ENCODE measurements at places on chromosomes 6 and 20.

DNA sequence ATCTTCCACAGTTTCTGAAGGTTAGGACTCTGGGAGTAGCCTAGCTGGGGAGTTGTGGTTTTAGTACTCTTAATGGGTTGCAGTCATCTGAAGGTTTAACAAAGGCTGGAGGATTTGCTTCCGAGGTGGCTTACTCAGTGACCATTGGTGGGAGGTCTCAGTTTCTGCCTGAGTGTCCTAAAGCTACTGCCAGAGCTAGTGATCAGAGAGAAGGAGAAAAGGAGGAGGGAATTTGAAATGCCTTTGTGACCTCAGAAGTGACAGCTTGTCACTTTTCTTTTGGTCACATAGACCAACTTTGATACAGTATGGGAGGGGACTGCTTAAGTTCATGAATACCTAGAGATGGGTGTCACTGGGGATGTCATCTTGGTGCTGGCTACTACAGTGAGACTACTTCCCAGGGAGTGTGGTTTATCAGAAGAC, 41.3 kb downstream of the NCOA3 start:
- no peak for DNase-seq

DNA sequence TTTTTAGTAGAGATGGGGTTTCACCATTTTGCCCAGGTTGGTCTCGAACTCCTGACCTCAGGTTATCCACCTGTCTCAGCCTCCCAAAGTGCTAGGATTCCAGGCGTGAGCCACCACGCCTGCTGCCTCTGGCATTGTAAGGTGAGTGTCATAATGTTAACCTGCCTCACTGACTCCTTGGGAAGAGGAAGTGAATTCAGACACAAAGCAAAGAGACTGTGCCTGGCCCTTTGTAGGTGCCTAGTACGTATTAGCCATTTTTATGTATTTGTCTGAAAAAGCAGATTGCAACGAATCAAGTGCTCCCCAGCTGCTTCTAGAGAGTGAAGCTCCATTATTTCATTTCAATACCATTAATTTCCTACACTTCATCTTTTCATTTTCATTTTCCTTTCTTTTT, 260.5 kb downstream of the SAMD5 start:
- no peak for DNase-seq

- no peak for DNase-seq
Observed at GRCh38 chr20:62381202-62381797, 5.6 kb upstream of the RPS21 start.

GRCh38 chr6:131381709-131382093, 191.3 kb upstream of the ARG1 start:
- DNase-seq: no peak

GRCh38 chr20:5835321-5835821, 85.2 kb downstream of the SHLD1 start:
- DNase-seq: peak; percentile 1

- DNase-seq: no peak
Observed at GRCh38 chr6:49553384-49553783, 2.9 kb downstream of the C6orf141 start.

DNA sequence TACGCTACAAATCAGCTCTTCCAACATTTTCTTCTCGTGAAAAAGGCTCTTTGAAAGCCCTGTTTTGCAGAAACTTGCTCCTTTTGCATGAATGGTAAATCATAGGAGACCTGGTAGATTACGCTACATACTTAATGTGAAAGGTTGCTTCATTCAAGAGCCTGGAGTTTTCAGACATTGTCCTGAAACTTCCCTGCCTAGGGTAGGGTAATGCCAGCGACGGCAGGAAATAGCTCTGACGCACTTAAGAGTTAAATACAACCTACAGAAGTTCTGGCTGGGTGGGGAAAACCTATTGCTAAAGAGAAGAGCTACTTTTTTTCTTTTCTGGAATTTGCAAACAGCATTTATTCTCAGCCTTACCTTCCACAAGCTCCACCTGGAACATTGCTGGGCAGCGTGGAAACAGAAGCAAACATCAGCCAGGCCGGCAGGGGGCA, 144.5 kb downstream of the LPA start:
- DNase-seq: no peak

GRCh38 chr6:57173056-57173885, 1.1 kb downstream of the BAG2 start:
- DNase-seq: peak; percentile 22

DNA sequence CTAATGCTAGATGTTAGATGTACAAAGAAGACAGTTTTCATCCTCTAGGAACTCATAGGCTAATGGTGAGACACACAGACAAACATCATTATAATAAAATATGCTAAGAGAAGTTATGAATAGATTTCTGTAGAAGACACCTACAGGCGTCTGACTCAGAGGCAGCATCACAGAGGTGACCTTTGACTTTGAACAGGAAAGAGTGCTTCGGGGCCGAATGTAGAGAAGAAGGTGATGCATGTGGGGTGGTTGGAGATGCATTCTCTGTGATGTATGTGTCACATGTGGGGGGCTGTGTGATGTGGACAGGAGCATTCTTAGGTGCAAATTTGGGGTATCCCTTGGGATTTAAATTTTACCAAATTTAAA, 6.8 kb downstream of the GUCA1A start:
- DNase-seq: no peak

GRCh38 chr6:32825966-32826365, 9.2 kb upstream of the HLA-DOB start:
- no peak for DNase-seq

- DNase-seq: no peak
Observed at GRCh38 chr6:138493413-138493812, 5.9 kb downstream of the NHSL1 start.

DNA sequence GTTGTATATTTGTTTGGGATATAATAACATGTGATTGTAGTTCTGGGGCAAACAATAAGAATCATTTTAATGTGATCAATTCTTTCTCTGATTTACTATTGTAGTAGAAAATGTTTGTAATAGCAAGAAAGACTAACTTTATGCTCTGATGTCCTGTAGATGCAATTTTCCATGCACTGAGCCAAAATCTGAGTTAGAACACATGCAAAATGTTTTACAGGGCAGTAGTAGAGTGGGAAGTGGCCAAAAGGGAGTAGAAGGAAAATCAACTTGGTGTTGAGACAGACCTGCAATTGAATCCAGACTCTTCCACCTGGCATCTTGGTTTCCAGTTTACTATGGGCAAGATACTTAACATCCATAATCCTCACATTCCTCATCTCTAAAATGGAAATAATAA, 93.5 kb upstream of the BMP5 start:
- DNase-seq: no peak

- DNase-seq: no peak
Observed at GRCh38 chr20:50536333-50536732, 26.1 kb downstream of the PTPN1 start.

DNA sequence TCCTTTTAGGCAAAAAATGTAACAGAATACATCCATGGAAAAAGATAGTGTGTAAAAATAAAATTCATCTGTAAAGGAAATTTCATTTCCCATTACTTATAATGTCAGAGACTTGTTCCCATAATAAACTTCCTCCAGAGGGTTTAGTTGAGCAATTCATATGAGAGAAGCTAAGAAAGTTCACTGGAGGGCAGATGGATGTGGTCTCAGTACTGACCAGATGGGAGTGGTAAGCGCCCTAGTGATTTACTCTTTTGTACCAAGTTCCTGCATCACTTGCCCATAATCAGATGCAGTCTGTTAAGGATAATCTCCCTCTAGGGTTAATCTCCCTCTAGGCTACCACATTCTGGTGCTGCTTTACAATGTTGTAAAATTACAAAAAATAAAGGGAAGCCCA, 61.7 kb downstream of the ESF1 start:
- no peak for DNase-seq

GRCh38 chr20:17225851-17226409, 910 bp upstream of the PCSK2 start:
- DNase-seq: no peak

- DNase-seq: no peak
Observed at GRCh38 chr6:14681699-14682487, 564.0 kb upstream of the JARID2 start.

GRCh38 chr6:111605100-111605751, 452 bp downstream of the TRAF3IP2 start:
- DNase-seq: peak; percentile 11

GRCh38 chr6:44022671-44023352, 104.4 kb downstream of the MRPL14 start:
- no peak for DNase-seq

- DNase-seq: no peak
Observed at GRCh38 chr6:3400162-3400561, 56.7 kb downstream of the SLC22A23 start.

GRCh38 chr6:16758163-16758975, 2.9 kb downstream of the ATXN1 start:
- no peak for DNase-seq

DNA sequence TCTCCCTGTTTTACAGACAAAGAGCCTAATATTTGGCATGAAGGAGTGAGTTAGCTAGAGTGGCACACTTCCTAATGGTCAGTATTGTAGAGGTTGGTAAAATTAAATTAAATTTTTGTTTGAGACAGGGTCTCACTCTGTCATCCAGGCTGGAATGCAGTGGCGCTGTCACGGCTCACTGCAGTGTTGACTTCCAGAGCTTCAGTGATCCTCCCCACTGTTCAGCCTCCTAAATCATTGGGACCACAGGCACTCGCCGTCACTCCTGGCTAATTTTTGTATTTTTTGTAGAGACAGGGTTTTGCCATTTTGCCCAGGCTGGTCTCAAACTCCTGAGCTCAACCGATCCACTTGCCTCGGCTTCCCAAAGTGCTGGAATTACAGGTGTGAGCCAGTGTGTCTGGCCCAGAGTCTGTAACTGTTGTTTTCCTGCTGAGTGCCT, 70.9 kb downstream of the SCAND1 start:
- DNase-seq: no peak

- no peak for DNase-seq
Observed at GRCh38 chr6:75213112-75213511, 7.3 kb upstream of the COL12A1 start.

DNA sequence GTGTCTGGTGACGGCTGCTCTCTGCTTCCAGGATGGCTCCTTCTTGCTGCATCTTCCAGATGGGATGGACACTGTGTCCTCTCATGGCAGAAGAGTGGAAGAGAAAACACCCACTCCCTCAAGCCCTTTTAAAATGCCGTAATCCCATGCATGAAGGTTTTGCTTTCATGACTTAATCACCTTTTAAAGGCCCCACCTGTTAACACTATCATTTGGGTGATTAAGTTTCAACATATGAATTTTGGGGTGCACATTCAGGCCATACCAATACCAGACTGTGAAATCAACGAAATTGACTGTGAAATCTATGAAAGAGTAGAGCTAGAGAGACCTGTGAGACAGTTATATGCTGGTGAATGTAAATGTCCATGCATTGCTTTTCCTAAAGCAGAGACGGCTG, 374.3 kb upstream of the CHD6 start:
- DNase-seq: no peak

DNA sequence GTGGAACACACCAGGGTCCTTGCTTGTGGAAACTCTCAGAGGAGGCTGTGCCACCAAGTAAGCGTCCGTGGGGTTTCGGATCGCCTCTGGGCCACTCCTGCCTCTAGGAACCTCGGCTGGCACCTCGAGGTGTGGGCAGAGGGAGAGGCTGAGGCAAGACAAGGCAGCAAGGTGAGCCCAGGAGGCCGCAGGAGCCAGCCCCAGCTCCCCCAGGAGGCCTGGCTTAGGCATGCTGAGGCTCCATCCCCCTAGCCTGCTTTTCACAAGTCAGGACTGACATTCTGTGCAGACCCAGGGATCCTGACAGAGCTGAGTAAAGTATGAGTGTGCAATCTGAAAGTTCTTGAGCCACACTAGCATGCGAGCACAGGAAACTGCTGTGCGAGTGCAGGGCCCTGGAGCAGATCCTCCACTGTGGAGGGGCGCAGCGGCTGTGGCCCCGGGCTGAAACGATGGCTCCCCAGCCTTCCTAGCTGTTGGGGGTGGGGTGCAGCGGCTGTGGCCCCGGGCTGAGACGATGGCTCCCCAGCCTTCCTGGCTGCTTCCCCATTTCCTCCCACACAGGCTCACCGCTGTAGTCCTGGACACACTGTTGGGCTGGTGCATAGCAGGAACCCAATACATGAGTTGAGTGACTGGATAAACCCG, 75.2 kb upstream of the CD93 start:
- no peak for DNase-seq

DNA sequence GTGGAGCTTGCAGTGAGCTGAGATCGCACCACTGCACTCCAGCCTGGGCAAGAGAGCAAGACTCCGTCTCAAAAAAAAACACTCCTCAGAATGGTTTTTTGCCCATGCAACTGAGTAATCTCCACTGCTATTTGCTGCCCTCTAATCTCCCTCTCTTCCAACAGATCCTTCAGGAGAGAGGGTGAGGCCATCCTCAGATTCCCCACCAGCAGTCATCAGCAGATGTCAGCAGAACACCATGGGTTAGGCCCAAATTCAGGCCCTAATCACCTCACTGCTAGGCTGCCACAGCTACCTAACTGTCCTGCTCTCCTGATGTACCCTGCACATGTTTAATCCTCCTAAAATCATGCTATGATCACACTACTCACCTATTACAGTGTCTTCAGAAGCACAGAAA, 63.2 kb upstream of the BEND6 start:
- no peak for DNase-seq

GRCh38 chr20:25690427-25690826, 6.2 kb downstream of the ZNF337 start:
- DNase-seq: no peak

GRCh38 chr6:72175916-72176315, 289.6 kb downstream of the RIMS1 start:
- DNase-seq: no peak

DNA sequence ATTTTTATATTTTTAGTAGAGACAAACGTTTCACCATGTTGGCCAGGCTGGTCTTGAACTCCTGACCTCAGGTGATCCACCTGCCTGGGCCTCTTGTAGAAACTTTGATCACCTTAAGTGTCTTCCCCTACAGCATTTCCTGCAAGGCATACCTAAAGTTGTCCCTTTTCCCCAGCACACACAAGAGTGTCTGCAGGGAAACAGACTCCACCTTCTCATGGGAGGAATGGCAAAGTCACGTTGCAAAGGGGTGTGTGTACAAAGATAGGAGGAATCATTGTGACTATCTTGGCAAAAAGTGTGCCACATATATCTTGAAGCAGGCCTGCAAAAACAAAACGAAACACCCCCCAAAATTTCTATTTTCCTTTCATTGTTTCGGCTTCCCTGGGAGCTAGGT, 160.8 kb upstream of the RNF24 start:
- DNase-seq: no peak

DNA sequence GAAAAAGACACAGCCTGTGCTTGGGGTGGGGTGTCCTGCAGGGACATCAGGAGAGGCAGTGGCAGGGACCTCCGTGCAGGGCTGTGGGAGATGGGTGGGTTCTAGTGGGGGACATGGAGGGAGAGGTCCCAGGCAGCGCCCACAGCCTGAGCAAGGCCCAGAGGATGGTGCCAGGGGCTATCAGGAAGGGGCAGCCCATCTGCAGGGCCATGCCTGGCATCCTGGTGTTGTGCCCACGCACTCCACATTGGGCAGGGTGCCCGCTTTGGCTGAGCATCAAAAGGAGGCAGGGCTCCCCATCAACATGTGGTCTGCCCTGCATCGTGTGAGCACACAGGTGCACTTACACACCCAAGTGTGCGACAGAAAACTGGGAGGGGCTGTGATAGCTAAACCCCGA, 184.3 kb upstream of the SNX9 start:
- no peak for DNase-seq

- DNase-seq: no peak
Observed at GRCh38 chr6:44090465-44090864, 36.8 kb downstream of the MRPL14 start.

- DNase-seq: no peak
Observed at GRCh38 chr6:56864171-56864616, 90.7 kb upstream of the BEND6 start.

GRCh38 chr6:115819506-115819905, 241.2 kb downstream of the FRK start:
- no peak for DNase-seq

GRCh38 chr20:58097943-58098342, 130.5 kb downstream of the ANKRD60 start:
- no peak for DNase-seq

GRCh38 chr6:156846845-156847599, 69.8 kb downstream of the ARID1B start:
- no peak for DNase-seq
